ENCODE measurements at places on chromosomes 3 and 15. TPM values are rescaled to one million over a fixed set of nuclear protein-coding genes. Genes with fewer than 3 reads are reported as not detected.

GRCh38 chr15:40340740-40341400 lies at the start of gene CCDC9B:
TSS of gene CCDC9B (minus strand) at chr15:40340939. CDS start at chr15:40340819, 120 bp downstream.
- H3K36me3 ChIP-seq, result no peaks in the 10 kb centered on the region
- H3K4me3 ChIP-seq, result peak within 1 kb of the TSS; percentile 27
- DNase-seq, result peak; percentile 78
- H3K27me3 ChIP-seq, result no peaks in the 10 kb centered on the region

DNA sequence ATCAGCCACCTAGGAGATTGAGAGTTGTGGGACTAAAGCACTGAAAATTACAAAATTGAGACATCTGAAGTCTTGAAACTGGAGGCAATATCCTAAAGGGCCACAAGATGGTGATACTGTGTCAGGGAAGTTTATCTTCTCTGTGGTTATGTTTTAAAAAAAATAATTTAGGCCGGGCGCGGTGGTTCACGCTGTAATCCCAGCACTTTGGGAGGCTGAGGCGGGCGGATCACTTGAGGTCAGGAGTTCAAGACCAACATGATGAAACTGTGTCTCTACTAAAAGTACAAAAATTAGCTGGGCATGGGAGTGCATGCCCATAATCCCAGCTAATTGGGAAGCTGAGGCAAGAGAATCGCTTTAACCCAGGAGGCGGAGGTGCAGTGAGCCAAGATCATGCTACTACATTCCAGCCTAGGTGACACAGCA lies 17.9 kb upstream of the NIT2 start:
- H3K27me3 ChIP-seq, result no peaks in the 10 kb centered on the region
- no peaks in the 10 kb centered on the region for H3K36me3 ChIP-seq
- H3K27ac ChIP-seq, result no peak overlapping the region
- no peak for DNase-seq

DNA sequence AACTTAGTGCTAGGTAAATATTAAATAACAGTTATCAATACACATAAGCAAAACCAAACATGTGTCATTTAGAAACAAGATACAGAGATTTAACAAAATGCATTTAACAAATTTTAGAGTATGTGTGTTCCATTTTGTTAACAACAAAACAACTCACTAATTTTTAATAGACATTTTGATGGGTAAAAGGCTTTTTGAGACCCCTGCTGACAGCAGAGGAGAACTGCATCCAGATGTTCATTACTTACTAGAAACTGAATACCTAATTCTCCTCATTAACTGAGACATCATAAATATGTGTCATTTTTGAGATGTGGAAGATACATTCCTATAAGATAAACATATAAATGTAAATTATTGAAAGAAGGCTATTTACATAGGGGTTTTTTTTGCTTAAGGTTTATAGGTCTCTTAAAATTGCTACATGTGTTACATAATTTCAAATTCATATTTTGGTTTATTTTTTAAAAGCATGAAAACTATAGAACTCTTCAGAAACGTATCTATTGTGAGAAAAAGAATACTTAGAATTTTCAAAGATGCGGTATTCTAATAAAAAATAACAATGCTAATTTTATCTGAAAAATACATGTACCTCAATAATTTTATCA lies 1009.8 kb downstream of the TUSC7 start:
- H3K4me3 ChIP-seq, result no peak overlapping the region
- no peaks in the 10 kb centered on the region for H3K27me3 ChIP-seq
- no peak overlapping the region for H3K27ac ChIP-seq
- no peak for DNase-seq

- no peak overlapping the region for H3K27ac ChIP-seq
- no peaks in the 10 kb centered on the region for H3K4me1 ChIP-seq
- H3K27me3 ChIP-seq, result no peaks in the 10 kb centered on the region
- H3K4me3 ChIP-seq, result no peak overlapping the region
- H3K36me3 ChIP-seq, result no peaks in the 10 kb centered on the region
Measured at GRCh38 chr3:7739754-7740153, 761.9 kb upstream of the LMCD1 start.

- H3K36me3 ChIP-seq, result no peaks in the 10 kb centered on the region
- DNase-seq, result no peak
- no peak overlapping the region for H3K4me3 ChIP-seq
- H3K4me1 ChIP-seq, result no peaks in the 10 kb centered on the region
- H3K27ac ChIP-seq, result no peak overlapping the region
Measured at GRCh38 chr15:31279221-31280045, 47.2 kb upstream of the KLF13 start.

Gene MYRIP
- total RNA-seq, result 6.9 TPM

Gene DUOXA1
- not detected for total RNA-seq

- no peaks in the 10 kb centered on the region for H3K4me1 ChIP-seq
- no peaks in the 10 kb centered on the region for H3K36me3 ChIP-seq
- no peak for DNase-seq
- H3K27ac ChIP-seq, result no peak overlapping the region
Measured at GRCh38 chr3:105458518-105459215, 92.0 kb downstream of the ALCAM start.

DNA sequence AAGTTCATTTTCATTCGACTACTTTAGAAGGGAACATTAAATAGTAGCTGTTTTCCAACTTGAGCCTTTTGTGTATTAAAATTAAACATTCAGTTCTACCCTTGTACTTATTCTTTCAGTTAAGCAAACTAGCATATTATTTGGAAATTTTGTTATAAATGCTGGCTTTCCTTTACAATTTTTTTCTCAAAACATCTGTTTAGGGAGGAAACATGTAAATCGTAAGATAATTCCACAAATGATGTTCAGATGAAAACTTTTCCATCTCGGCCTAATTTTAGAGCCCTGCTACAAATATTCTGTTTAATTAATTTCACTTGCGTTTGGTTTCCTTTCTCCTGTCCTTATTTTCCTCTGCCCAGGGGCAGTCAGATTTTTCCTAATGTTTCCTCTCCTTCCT lies 476.2 kb upstream of the RGMA start:
- no peaks in the 10 kb centered on the region for H3K27me3 ChIP-seq
- H3K27ac ChIP-seq, result no peak overlapping the region
- no peaks in the 10 kb centered on the region for H3K36me3 ChIP-seq
- no peaks in the 10 kb centered on the region for H3K4me1 ChIP-seq

DNA sequence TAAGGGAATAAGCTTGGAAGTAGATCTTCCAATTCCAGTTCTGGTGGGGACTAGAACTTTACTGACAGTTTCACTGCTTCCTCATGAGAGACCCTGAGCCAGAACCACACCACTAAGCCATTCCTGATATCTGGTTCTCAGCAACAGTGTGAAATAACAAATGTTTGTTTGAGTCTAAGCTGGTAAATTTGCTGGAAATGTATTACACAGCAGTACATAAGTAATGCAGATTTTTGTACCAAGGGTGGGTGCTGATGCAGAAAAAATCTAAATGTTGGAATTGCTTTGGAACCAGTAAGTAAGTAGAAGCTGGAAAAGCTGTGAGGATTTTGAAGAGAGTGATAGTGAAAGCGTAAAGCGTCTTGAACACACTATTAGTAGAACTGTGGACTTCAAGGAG lies 14.4 kb upstream of the AKAP13 start:
- no peaks in the 10 kb centered on the region for H3K4me1 ChIP-seq
- H3K27ac ChIP-seq, result no peak overlapping the region

DNA sequence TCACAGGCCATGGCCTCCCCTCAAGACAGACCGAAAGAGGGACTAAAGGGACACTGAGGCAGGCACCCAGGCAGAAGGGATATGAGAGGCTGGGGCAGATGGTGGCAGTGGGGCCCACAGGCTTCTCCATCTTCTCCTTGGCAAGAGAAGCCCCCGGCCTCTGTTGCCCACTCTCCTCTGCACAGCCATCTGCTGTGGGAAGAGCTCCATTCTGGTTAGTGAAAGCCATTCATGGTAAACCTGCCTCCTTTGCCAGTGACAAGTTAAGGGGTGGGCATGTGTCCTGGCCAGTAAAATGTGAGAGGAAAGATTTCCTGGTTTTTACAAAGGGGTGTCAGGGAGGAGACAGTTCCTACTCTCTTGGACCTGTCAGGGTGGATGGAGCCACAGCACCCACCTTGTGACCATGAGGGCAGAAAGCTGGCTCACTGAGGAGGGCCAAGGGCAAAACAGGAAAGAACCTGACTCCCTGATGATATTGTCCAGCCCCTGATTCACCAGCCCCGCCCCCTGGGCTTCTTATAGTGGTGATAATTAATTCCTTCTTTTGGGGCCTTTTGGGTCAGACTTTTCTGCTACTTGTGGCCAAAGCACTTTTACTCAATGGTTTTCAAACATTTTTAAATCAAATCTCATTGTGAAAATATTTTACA lies 130.4 kb upstream of the SMAD3 start:
- no peaks in the 10 kb centered on the region for H3K27me3 ChIP-seq
- peaks cover 14% of the 10 kb centered on the region for H3K4me1 ChIP-seq
- H3K4me3 ChIP-seq, result no peak overlapping the region

- no peak for DNase-seq
- H3K4me1 ChIP-seq, result no peaks in the 10 kb centered on the region
- peak overlapping the region; percentile 91 for H3K27ac ChIP-seq
- H3K36me3 ChIP-seq, result no peaks in the 10 kb centered on the region
- no peaks in the 10 kb centered on the region for H3K27me3 ChIP-seq
Measured at GRCh38 chr3:195441051-195441450, 1.8 kb downstream of the ACAP2 start.

GRCh38 chr15:89405494-89405893 lies 70.9 kb upstream of the POLG start:
- DNase-seq, result no peak
- peaks cover 17% of the 10 kb centered on the region for H3K4me1 ChIP-seq
- H3K27me3 ChIP-seq, result peaks cover 11% of the 10 kb centered on the region
- H3K36me3 ChIP-seq, result no peaks in the 10 kb centered on the region
- no peak overlapping the region for H3K4me3 ChIP-seq

GRCh38 chr3:107651782-107652181 lies 129.0 kb downstream of the BBX start:
- no peaks in the 10 kb centered on the region for H3K27me3 ChIP-seq
- H3K4me3 ChIP-seq, result no peak overlapping the region
- no peak for DNase-seq
- no peaks in the 10 kb centered on the region for H3K36me3 ChIP-seq

DNA sequence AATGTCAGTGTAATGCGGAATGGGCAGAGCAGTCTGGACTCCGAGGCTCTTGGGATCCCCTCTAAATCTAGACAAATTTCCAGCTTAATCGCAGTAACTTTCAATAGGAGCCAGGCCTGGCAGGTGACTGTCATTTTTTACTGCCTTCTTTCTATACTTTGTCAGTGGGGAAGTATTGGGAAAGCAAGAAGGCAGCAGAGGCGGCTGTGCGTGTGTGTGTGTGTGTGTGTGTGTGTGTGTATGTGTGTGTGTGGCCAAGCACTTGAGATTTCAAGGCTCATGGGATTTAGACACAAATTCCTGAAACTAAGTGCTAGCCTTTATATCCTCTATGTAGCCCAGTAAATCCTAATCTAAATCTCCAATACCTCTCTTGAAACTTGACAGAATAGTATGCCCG lies 49.3 kb upstream of the ANKRD34C start:
- H3K27me3 ChIP-seq, result no peaks in the 10 kb centered on the region
- no peak overlapping the region for H3K27ac ChIP-seq
- DNase-seq, result no peak
- H3K4me3 ChIP-seq, result no peak overlapping the region
- no peaks in the 10 kb centered on the region for H3K36me3 ChIP-seq
